ENCODE measurements at places on chromosomes 5 and 9.

GRCh38 chr9:96852676-96853075, 1.6 kb downstream of the ZNF782 start:
- DNase-seq: no peak

DNA sequence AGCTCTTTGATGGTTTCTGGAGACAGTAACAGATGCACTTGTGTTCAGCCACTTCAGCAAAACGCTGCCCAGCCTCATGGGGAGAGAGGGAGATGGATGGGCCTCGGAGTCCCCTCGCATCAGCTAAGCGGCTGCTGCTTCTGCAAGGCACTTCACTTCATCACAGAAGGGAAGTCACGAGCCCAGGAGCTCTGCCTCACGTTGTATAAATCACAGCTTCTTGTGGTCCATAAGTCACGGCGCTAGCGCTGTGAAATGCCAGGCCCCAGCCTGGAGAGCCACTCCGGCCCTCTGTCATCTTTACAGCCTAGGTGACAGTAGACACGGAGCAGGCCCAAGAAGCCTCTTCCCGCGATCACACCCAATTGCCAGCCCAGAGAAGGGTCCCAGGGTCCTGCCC, 23.4 kb downstream of the DBH start:
- DNase-seq: no peak

GRCh38 chr5:124972703-124973102, 226.3 kb upstream of the ZNF608 start:
- DNase-seq: no peak

DNA sequence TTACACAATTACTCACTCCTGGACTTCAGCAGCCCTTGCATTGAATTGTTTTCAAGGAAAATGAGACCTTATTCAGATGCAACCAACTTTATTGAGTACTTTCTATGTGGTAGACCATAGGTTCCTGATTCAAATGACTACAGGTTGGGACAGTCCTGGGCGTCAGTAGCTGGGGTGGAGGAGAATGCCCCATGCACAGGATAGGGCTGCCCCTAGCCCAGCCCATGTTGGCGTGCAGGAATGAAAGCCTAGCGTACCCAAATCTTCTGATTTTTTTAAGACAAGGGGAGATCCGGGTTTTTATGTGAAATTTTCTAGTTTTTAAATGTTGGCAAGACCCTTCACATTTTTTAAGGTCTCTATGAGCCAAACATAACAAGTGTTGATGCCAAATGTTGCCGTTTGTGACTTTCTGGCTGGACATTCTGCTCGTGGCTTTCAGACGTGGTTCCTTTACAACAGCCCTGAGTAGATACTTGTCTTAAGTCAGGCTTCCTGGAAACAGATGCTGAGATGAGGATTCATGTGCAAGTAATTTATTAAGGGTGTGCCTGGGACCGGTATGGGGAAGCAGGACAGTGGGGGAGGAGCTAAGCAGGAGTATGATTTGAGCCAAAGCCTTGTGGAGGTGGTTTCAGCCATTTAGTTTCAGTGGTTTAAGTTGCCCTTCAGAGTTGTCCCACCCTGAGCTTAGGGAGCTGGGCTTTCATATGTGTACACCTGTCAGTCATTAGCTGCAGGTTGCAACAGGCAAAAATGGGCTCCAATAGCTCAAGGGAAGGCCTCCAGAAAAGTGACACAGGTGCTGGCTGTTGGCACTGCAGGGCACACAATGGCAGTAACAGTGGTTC, 154.1 kb downstream of the NTRK2 start:
- DNase-seq: no peak

DNA sequence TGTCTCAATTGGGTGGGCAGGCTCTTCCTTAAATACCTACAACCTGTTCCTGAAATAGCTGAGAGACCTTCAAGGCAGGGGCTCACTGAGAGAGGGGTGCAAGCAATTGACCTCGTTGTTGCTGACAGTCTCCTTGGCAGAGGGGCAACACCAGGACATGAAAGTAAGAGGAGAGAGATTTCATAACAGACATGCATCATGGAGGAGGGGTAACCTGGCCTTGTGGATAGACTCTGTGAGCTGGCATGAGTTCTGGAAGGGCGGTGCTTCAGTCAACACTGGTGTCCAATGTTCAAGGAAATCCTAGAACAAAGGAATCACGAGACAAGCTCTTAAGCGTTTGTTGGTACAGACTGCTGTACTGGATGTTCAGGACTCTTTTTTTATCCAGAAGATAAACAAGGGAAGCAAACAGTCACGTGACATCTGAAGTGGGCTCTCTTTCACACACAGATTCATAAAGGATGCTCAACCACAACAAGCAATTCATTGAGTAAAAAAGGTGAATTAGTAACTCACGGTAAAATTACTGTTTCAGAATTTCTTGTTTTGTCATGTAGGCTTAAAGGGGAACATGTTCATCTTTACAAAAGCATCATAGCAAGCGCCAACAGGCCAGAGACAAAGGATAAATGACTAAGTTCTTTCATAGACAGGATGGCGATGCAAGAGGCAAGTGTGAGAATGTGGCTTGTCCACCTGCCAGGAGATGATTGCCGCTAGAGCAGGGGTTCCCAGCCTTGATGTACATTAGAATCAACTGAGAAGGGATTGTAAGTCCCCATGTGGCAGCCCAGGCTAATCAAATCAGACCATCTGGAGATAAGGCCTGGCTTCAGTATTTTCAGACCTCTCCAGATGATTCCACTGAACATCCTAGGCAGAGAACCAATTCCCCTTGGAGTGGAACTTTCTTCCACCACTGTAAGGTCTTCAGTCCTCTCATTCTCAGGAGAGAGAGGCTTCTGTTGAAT, 20.7 kb downstream of the ANKRA2 start:
- no peak for DNase-seq

DNA sequence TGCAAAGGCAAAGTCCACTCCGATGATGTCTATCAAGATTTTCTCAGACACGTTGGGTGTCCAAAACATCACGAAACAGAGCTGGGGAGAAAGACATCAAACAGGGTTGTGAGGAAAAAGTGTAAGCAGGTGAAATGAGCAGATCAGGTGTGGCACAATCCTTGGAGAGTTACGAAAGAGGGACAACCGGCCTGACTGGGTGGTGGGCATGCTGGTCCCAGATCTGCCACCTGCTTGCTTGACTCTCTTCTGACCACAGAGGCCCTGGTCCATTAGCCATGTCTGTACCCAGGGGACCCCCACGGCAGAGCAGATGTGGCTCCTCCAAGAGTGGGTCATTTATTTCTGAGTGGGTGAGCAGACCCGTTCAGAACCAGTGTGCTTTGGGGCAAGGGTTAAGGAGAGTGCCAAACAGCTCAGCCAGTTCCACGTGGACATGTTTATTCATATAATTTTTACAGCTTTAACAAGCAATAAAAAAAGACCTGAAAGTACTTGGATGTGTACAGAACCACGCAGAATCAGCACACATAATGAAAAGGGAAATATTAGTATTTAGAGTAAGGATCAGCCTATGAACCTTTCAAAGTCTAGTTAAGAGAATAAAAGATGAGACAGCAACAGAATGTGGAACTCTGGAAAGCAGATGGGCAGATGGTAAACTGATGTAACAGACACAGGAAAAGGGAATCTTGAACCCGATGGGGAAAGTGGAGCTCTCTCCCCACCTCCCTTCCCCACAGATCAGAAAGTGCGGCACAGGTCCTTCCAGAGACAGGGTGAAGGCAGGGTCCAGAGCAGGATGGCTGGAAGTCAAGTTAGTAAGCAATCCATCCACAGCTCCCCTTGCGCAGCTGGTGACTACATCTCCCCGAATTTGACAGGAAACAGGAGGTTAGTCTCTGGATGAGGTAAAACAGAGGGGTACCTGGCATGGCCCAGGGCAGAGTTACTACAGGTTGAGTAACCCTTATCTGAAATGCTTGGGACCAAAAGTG, 52.5 kb downstream of the OTULIN start:
- no peak for DNase-seq

GRCh38 chr9:118650417-118650816, 718.8 kb downstream of the BRINP1 start:
- no peak for DNase-seq

DNA sequence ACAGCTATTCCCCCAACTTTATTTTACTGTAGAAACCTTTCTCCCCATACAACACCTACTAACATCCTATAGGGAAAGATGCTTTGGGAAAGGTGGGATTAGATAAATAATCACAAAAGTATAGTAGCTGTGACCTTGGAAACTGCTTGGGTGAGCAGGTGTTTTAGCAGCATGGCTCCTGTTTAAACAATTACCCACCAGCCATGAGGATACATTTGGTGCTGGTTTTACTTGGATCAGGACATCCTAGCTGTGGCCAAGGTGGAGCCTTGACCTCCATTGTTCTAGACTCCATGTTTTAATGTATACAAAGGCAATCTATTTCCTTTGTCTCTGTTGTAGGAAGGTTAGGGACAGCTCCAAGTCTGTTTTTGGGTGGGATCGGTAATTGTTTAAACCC, 56.8 kb upstream of the ALDH1B1 start:
- DNase-seq: no peak
